Urinary bladder (tissue), 4 donors: ENCODE measurements at places on chromosomes 6 and 20. TPM values are rescaled to one million over a fixed set of nuclear protein-coding genes. Genes with fewer than 3 reads are reported as not detected.
A peak's percentile ranks its signal among the peaks of the same experiment; 100 is the strongest.

GRCh38 chr20:15951658-15952057 lies 621.6 kb downstream of the KIF16B start:
- no peak for DNase-seq

DNA sequence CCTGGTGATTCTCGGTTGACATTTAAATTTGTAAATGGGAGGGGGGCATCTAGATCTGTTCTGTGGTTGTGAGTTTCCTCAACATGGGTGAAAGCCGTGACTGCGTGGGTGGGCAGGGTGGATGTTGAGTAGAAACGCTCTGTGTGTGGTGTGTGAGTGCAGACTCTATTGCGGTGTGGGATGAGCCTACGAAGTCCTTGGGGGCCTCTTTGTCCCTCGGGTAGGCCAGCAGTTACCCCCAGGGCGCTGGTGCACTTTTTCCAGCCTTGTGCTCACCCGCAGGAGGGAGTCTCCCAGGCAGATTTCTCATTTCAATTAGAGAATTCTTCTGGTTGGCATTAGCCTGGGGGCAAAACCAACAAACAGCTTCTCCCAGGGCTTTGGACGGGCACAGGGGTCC lies 10.6 kb downstream of the TOX2 start:
- DNase-seq = no peak

GRCh38 chr20:63739130-63740069 lies at the start of gene SLC2A4RG:
TSS of gene SLC2A4RG (plus strand) at chr20:63739776. CDS start at chr20:63739913, 137 bp downstream.
- DNase-seq = no peak

DNA sequence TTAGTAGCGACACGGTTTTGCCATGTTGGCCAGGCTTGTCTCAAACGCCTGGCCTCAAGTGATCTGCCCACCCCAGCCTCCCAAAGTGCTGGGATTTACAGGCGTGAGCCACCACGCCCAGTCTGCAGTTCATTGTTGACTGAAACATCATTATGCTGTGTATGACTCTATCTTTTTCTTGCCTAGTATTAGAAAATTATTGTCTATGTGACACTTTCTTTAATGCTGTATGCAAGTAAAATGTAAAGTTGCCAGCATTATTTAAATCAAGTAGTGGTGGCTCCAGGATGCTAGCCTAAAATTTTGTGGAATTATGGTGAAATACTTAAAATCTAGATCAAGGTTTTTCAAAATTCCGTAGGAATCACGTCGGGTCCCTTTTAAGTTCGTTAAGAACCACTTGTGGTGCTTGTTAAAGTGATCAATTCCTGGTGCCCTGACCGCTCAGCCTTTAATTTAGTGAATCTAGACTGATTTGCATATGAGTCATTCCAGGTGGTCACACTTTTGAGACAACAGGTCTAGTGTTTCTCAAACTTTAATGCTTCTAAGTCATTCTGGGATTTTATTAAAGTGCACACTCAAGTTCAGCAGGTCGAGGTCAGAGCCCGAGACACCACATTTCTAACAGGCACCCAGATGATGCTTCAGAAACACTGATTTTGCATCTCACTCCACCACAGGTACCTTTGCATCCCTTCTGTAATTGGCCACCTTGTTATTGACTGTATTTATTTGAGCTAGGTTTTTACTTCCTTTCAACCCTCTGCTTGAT lies 132.6 kb upstream of the MTHFD1L start:
- DNase-seq = no peak

DNA sequence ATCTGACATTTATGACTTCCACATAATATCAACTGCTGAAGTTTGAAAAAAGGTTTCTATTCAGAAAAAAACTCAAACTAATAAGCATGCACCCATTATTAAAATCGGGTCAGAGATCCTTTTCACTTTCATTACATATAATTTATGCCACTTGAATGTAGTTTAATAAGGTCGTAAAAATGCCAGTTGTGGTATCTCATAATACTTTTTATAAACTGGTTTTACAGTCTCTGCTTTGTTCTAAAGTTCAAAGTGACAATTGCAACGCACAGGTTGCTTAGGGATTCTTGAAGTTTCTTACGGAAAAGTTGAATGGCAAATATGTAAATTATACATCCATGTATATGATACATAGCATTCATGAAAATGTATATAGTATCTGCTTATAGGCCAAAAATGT lies 229.4 kb upstream of the CEP162 start:
- no peak for DNase-seq

DNA sequence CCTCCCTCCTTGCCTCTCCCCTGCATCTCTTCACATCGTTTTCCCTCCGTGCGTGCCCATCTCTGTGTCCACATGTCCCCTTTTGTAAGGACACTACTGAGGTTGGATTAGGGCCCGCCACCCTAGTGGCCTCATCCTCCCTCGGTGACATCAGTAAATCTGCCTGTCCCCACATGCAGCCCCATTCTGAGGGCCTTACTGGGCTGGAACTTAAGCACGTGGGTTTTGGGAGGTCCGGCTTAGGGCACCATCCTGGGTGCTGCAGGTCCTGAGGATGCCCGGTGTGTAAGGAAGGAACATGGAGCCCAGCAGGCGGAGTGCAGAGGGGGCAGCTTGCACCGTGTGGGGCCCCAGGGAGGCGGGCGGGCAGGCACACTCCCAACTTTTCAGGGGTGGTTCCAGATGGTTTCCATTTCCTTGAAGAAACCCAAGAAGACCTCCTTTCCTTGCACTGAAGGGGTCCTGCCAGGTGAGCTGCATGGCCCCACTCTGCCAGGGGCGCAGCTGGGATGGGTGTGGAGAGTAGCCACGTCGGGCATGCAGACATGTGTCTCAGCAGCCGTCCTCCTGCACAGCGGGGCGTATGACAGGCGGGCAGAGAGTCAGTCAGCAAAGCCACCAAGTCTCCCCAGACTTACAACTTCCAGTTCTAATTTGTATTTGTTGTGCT lies 329.9 kb downstream of the QKI start:
- no peak for DNase-seq

- no peak for DNase-seq
These were observed 7.5 kb upstream of the NUP153 start for GRCh38 chr6:17714177-17714576.

DNA sequence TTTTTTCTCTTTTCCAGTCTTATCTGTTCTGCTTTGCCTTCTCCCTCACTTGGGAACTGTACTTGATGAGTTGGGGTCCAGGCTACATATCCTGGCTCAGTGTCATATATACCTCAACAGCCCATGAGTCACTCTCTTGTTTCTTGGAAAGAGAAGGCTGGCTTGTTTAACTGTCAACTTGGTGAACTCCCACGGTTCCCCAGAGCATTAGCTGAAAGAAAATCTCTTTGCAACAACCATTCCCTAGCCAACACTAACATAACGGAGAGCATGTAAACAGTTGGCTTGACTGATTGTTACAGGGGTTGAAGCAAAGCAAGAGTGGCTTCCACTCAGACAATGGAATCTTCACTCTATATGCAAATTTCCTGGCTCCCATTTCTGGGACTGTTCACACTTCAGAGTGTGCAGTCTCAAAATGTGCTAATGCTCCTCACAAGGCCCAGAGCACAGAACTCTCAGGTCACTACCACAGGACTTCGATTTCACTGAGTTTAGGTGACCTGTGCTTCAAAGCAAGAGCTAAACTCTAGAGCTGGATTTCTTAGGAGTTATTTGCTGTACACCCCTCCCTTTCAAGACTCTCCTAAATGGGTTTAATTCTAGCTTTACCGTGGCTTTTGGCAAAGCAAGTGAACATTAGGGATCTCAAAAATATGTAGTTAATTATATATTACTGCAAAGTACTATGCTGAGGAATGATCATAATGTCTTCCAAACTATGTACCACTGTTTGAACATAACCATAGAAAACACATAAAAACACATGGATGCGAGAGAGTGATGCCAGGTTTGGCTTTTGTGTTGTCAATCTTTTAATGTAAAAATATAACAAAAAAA lies 609.8 kb downstream of the RFPL4B start:
- peak; percentile 82 for DNase-seq

DNA sequence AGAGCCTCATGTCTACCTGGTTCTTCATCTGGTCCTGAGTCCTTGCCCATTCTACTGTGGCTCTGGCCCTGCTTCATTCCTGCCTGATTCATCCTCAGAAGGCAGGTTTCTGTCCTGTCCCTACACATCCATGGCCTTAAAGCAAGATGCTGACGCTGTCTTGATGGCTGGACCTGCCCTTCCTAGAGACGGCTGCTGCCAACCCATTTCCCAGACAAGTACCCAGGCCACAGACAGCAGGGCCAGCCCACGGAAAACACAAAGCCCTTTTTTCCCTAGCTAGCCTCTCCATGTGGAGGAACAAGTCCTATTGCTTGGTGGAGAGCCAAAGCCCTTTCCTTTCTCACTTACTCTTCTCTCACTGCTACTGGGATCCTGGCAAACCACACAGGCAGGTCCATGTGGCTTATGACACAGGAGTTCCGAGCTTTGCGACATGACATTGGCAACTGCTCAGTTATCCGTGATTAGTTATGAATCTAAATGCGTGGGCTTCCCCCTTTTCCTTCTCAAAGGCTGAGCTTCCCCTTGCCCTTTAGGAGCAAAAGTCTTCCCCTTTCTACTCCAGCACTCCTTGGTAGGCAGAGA lies 72.9 kb downstream of the SLC22A3 start:
- DNase-seq = no peak

GRCh38 chr20:1894951-1895673 lies at the start of gene SIRPA:
TSS of gene SIRPA (plus strand) at chr20:1895407. CDS start at chr20:1895448, 41 bp downstream.
- no peak for DNase-seq

The SAMD5 gene
- total RNA-seq = 45.9 TPM

The EFHC1 gene
- 51.2 TPM for total RNA-seq

The KCNB1 gene
- 3.5 TPM for total RNA-seq

The ZNF831 gene
- total RNA-seq = 0.69 TPM

The BYSL gene
- 8.7 TPM for total RNA-seq

The PLCB4 gene
- 32.1 TPM for total RNA-seq

The TMEM244 gene
- total RNA-seq = not detected

The PSMB9 gene
- 6.7 TPM for total RNA-seq
